ENCODE measurements at places on chromosomes 3 and 15. TPM values are rescaled to one million over a fixed set of nuclear protein-coding genes. Genes with fewer than 3 reads are reported as not detected.

- no peaks in the 10 kb centered on the region for H3K36me3 ChIP-seq
- H3K27ac ChIP-seq, result no peak overlapping the region
- no peak for DNase-seq
- no peaks in the 10 kb centered on the region for H3K27me3 ChIP-seq
- H3K4me1 ChIP-seq, result no peaks in the 10 kb centered on the region
- no peak overlapping the region for H3K4me3 ChIP-seq
Measured at GRCh38 chr15:25469377-25469776, 30.6 kb upstream of the UBE3A start.

RTP3 gene
- total RNA-seq, result 0.68 TPM

GRCh38 chr3:95120921-95121320, 1058.1 kb downstream of the NSUN3 start:
- no peaks in the 10 kb centered on the region for H3K4me1 ChIP-seq
- H3K27ac ChIP-seq, result no peak overlapping the region
- DNase-seq, result no peak
- no peak overlapping the region for H3K4me3 ChIP-seq
- H3K36me3 ChIP-seq, result no peaks in the 10 kb centered on the region

- H3K36me3 ChIP-seq, result no peaks in the 10 kb centered on the region
- H3K4me1 ChIP-seq, result no peaks in the 10 kb centered on the region
- H3K27me3 ChIP-seq, result no peaks in the 10 kb centered on the region
- DNase-seq, result no peak
Measured at GRCh38 chr3:36302626-36303025, 77.7 kb upstream of the STAC start.

GRCh38 chr3:102174312-102174712, 260.5 kb upstream of the ZPLD1 start:
- H3K4me3 ChIP-seq, result no peak overlapping the region
- DNase-seq, result no peak
- no peaks in the 10 kb centered on the region for H3K36me3 ChIP-seq

RASGRP1 gene
- total RNA-seq, result 0.36 TPM

DNA sequence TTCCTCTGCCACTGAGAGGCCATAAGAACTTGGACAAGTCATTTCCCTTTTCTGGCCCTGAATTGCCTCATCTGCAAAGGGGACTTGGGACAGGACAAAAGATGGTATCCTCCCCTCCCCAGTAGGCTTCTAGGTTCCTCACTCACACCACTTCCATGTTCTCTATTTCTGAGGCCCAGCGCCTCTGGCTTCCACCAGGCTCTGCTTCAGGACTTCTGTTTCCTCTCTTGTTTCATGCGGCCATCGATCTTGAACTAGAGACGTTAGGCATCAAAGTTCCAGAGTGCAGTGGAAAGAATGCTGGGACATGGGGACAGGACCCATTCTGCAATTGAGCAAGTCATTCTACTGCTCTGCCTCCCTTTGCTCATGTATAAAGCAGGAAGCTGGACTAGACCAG, 1.7 kb downstream of the TM4SF4 start:
- H3K27ac ChIP-seq, result no peak overlapping the region
- H3K4me3 ChIP-seq, result no peak overlapping the region
- H3K27me3 ChIP-seq, result no peaks in the 10 kb centered on the region

DNA sequence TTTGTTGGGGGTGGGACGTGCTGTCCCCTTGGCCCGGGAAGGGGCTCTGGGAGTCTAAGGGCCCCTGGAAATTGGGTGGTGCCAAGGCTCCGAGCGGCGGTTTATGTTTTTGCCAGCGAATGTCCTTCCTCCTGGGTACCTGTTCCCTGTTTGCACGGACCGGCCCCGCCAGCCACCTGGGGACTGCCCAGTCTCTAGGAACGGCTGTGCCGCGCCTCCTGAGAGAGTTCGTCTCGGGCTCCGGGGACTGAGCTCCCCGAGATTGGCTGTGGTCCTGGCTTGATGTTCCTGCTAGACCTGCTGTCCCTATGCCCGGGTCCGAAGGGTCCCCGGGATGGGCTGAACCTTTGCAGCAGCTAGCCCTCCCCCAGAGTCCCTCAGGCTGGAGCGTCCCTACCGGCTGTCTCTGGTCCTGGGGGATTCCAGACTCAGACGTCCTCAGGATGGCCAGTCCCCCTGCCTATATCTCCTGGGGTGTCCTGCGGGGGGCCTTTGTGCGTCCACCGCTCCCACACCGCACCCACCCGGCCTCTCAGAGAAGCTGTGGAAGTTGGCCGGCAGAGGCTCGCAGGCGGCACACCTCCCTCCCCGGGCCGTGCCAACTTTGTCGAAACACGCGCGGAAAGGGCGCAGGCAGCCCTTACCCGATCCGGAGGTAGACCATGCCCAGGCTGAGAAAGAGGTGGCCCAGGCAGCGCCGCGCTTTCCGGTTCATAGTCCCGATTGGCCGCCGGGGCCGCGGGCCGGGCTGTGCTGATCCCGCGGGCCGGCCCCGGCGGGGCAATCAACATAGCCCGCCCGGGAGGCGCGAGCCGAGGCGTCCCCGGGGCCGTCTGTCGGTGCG, 547 bp downstream of the WNT7A start:
- no peak overlapping the region for H3K27ac ChIP-seq
- peaks cover 15% of the 10 kb centered on the region for H3K4me1 ChIP-seq
- DNase-seq, result peak; percentile 15

DNA sequence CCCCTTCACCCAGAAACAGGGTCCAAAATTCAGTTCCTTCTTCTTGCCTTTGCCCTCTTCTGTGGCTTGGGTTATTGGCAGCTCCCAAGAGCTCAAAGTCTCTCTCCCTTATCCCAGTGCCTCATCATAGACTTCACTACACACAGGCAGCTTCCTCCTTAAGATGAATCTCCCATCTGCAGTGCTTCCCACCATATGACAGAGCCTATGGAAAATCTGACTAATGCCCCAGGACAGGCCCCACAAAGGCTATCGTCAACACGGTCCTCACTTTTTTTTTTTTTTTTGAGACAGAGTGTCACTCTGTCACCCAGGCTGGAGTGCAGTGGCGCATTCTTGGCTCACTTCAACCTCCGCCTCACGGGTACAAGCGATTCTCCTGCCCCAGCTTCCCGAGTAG, 194.1 kb downstream of the MEX3B start:
- H3K36me3 ChIP-seq, result no peaks in the 10 kb centered on the region
- no peak overlapping the region for H3K4me3 ChIP-seq
- no peaks in the 10 kb centered on the region for H3K27me3 ChIP-seq
- DNase-seq, result no peak

IQCF5 gene
- total RNA-seq, result 2.0 TPM

C3orf22 gene
- not detected for total RNA-seq

DNA sequence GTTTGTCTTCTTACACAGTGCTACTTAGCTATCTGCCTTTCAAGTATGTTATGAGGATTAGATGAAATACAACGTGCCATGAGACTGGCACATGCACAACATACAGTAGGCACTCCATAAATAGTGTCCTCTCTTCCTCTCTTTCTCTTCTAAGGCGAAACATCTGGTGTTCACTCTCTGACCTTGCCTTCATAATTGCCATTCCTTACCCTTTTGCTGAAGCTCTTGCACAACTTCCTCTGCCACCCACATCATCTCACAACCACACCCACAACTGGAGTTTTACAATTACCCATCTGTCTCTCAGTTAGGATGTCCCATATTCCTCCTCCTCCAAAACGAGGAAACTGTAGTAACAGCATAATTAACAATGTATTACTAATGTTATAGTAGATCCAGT, 26.4 kb upstream of the ACP3 start:
- no peak for DNase-seq
- no peaks in the 10 kb centered on the region for H3K4me1 ChIP-seq
- no peaks in the 10 kb centered on the region for H3K27me3 ChIP-seq
- H3K27ac ChIP-seq, result no peak overlapping the region

DNA sequence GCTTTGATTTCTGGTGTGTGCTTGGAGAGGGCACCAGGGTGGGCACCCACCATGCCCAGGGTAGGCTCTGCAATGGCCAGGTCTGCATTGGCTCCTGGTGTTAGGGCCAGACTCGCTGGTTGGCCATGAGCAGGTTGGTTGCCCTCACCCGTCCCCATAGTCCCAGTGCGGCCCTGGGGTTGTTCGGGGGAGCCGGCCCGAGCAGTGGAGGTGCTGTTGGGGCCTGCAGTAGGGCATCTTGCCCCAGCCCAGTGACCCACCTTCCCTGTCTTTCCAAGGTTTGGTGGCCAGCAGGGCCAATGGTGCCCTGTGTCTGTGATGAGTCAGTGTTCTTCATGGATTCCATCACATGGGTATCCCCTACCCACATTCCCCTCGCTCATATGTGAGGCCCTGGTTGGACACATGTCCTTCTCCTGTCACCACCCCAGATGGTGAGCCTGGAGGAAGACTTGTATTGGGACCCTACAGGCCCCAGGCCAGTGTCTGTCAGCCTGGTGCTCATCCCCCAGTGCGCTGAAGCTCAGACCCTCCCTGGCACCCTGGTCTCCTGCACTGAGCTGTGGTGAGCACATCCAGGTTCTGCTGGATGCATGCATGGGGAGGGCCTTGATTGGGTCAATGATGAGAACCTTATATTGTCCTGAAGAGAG, 190.1 kb downstream of the UBE3A start:
- no peaks in the 10 kb centered on the region for H3K27me3 ChIP-seq
- no peak overlapping the region for H3K27ac ChIP-seq
- H3K36me3 ChIP-seq, result no peaks in the 10 kb centered on the region
- H3K4me1 ChIP-seq, result no peaks in the 10 kb centered on the region

DNA sequence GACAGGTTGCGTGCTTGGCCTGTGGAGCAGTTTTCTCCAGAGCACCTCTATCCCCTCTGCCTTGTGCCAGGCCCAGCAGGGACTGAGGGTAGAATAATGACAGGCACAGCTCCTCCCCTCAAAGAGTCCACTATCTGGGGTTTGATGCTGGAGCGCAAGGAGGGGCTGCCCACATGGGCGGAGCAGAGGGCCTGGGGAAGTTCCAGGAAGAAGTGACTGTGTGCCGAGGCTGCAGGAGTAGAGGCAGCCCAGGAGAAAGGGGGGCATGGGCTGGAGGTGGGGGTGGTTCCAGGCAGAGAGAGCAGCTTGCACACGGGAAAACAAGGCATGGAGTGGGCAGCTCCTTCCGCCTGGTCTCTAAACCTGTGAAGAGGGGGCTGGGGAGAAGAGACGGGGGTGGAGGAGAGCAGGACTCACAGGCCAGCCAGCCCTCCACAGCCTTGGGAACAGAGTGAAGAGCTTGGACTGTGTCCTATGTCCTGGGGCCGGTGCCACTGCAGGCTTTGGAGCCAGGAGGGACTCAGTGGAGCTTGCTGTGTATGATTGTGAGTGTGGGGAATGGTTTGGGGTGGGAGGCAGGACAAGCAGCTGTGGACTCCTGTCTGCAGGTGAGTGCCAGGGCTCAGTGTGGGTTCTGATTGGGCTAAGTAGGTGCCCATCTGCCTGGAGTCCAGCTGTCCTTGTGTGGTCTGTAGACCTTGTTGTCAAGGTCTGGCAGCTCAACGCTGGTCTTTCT, 48.1 kb downstream of the APBA2 start:
- H3K27me3 ChIP-seq, result no peaks in the 10 kb centered on the region
- H3K36me3 ChIP-seq, result no peaks in the 10 kb centered on the region
- H3K4me1 ChIP-seq, result no peaks in the 10 kb centered on the region
- no peak overlapping the region for H3K27ac ChIP-seq
- no peak for DNase-seq
- H3K4me3 ChIP-seq, result no peak overlapping the region

FBXW12 gene
- total RNA-seq, result 0.68 TPM

ITIH1 gene
- total RNA-seq, result 3.5 TPM

DNA sequence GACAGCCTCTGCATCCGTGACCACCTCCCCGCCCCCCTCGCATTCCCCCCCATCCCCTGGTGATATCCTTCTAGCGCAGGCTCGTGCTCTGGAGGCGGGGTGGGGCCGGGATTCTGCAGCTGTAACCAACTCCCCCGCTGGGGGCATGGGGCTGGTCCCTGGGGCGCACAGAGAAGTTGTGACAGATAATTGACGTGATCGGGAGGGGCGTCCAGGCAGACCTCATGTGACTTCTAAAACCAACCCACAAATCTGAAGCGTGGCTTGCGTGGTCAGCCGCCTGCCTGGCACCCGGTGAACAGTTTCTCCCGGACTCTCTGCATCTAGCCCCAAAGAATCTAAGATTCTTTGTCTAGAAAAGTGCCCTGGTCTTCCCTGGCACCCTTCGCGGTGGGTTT, 100.6 kb upstream of the IGF1R start:
- H3K4me1 ChIP-seq, result no peaks in the 10 kb centered on the region
- peak overlapping the region; percentile 45 for H3K4me3 ChIP-seq
- H3K27me3 ChIP-seq, result no peaks in the 10 kb centered on the region
- no peaks in the 10 kb centered on the region for H3K36me3 ChIP-seq

- no peaks in the 10 kb centered on the region for H3K36me3 ChIP-seq
- H3K27me3 ChIP-seq, result no peaks in the 10 kb centered on the region
- H3K4me3 ChIP-seq, result no peak overlapping the region
- no peak for DNase-seq
- H3K27ac ChIP-seq, result no peak overlapping the region
- H3K4me1 ChIP-seq, result peaks cover 2% of the 10 kb centered on the region
Measured at GRCh38 chr3:128730471-128730870, 4.5 kb downstream of the RAB7A start.

DNA sequence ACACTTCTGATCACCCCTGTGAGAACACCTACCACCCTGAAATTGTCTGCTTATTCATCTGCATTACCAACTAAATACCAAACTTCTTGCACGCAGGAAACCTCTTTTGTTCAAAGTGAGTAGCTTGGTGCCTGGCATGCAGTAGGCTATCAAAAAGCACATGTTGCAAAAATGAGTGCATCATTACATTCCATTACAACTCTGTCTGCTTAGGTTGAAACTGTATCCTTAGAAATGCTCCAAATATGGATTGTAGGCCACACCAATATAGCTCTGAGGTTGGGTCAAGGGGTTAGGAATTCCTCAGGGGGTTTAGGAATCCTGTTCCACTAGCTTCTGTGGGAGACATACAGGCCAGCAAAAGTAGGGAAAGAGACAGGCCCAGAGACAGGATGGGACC, 107.2 kb downstream of the THRB start:
- no peaks in the 10 kb centered on the region for H3K27me3 ChIP-seq
- no peaks in the 10 kb centered on the region for H3K4me1 ChIP-seq
- H3K27ac ChIP-seq, result no peak overlapping the region
- H3K36me3 ChIP-seq, result no peaks in the 10 kb centered on the region

CYP8B1 gene
- not detected for total RNA-seq

SCAMP5 gene
- total RNA-seq, result 24.4 TPM

ZNF860 gene
- 4.4 TPM for total RNA-seq

GRCh38 chr15:64828985-64829384, 3.5 kb upstream of the PIF1 start:
- no peak for DNase-seq
- H3K4me3 ChIP-seq, result no peak overlapping the region
- H3K27ac ChIP-seq, result no peak overlapping the region

DNA sequence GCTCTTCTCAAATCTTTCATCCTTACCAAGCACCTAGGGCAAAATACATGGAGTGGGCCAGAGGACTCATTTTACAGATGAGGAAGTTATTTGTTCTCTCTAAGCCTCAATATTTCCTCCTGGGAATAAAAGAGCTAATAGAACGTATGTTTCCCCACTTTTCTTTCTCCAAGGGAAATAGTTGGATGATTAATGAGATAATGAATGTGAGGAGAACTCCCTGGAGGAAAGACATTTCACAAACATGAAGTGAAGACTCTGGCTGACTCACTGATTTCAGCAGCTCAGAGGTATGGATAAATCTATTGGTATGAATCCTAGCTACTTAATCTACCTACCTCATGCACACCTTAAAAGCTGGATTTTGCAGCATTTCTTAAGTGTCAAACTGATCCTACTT, 98.4 kb downstream of the ECT2 start:
- H3K36me3 ChIP-seq, result no peaks in the 10 kb centered on the region
- no peak overlapping the region for H3K27ac ChIP-seq
- no peak overlapping the region for H3K4me3 ChIP-seq
- no peaks in the 10 kb centered on the region for H3K4me1 ChIP-seq
- H3K27me3 ChIP-seq, result no peaks in the 10 kb centered on the region

- DNase-seq, result no peak
- no peaks in the 10 kb centered on the region for H3K36me3 ChIP-seq
- H3K27ac ChIP-seq, result peak overlapping the region; percentile 38
- no peak overlapping the region for H3K4me3 ChIP-seq
- H3K4me1 ChIP-seq, result peaks cover 5% of the 10 kb centered on the region
Measured at GRCh38 chr3:172541945-172542488, 18.8 kb upstream of the TNFSF10 start.

All from prostate gland (tissue), 2 donors.